ENCODE measurements at places on chromosomes 4 and X.
A peak's percentile ranks its signal among the peaks of the same experiment; 100 is the strongest.

DNA sequence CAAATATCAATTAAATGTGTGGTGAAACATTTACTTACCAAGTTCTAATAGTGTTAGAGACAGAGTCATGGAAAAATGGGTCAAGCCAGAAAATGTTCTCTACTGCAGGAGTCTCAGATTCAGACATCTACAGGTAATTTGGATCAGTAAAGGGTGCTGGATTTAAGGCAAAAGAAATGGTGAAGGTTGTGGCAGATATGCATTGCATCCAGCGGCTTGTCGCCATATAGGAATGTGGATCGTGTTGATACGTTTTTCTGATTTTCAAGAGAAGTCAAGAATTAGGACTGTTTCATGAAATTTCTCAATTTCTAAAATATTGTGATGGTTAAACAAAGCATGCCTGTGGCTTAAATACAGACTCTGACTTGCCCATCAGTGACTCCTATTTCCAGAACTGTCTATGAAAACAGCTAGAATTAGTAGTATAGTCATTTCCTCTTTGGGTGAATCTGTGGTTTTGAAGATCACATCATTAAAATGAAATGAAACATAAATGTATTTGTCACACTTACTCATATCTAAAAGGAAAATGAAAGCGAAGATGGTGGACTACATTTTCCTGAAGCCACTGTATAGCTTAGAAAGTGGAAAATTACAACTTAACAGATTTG is 110.1 kb upstream of the VEGFC start:
- DNase-seq, result peak; percentile 7

DNA sequence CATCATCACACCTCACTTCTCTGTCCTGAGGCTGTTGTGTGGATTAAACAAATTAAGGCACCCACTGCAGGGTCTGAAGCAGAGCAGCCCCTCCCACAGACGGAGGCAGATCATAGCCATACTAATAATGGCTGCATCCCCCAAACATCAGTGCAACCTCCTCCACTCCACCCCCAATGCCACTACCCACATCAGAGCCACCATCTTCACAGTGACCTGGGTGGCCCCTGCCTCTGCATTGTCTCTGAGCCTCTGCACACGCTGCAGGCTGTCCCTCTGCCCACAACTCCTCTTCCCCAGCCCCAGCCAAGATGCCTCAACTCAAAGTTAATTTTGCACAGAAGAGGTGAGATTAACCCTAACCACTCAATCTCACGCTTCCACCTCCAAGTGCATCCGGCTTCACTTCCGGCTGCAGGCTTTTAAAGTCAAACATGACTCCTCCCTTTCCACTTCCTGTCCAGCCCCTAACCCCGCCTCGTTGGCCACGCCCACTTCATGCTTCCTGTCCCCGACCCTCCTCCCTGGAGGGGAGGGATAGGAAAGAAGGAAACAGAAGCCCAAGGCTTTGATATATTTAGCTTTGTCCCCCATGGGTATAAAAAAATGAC is 22.7 kb downstream of the JAKMIP1 start:
- no peak for DNase-seq

- no peak for DNase-seq
Observed at GRCh38 chr4:82839624-82840023, 41.0 kb upstream of the SCD5 start.

- no peak for DNase-seq
Observed at GRCh38 chr4:110154582-110154981, 43.8 kb downstream of the ELOVL6 start.

DNA sequence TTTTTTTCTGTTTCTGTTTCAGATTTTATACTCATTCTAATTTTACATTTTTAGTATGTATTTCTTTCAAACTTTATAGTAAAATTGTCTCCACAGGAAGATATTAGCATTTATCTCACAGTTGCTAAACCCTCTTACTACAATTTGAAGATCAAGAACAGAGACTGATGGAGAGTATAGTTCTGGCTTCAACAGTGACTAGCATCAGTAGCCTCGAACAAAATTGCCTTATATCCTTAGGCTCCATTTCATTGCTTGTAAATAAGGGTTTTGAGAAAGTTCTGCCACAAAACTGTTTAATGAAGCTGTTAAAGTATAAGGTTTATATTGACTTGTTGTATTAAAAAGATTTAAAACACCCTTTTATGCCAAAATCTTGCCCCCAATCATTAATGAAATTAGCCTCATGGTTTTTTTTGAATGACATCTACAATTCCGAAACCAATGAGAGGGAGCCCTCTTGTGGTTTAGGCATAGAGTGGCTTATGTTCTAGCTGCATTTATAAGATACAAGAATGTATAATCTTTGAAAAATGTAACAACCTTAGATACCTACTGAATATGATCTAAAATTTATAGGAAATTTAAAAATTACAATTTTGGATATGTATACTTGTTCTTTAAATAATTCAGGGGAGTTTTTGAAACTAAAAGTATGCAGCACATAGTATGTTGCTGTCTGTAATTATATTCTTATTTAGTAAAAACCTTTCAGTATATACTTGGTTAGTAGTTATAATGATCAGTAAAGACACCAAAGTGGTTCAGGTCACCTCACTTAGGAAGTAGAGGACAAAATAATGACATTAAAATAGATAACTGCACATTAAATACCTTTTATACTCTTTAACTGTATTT is 109.8 kb upstream of the HPGD start:
- DNase-seq, result no peak

DNA sequence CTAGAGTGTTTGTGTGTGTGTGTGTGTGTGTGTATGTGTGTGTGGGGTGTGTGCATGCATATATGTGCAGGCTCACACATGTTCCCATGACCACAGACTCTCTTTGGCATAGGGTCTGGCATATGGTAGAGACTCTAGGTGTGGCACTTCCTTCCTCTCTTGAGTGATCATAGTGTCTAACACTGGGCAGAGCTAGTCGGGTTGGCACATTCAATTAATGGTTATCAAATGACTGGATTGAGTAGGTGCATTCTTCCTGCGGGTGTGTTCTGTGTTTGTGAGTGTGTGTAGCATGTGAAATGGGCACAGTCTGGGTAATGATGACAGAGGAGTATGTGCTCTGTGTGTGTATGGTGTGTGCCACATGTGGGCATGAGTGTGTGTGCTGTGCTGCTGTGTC is 106.5 kb downstream of the EFNB1 start:
- no peak for DNase-seq

GRCh38 chr4:123102897-123103471 is 180.6 kb upstream of the NUDT6 start:
- peak; percentile 51 for DNase-seq

DNA sequence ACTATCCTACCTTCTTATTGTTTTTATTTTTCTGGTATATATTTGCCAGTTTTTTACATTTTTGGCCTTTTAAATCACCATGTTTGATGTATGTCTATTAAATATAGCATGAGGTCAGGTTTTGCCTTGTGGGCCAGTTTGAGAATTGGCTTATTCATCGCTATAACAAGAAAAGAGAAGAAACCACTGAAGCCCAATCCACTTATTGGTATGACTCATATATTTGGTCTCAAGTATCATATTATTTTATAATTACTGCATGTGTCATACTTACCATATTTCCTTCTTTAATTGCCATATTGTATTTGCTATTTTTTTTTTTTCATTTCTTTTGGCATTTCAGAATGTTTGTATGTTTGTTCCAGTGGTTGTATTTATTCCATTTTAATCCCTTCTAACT is 99.3 kb downstream of the IRF2 start:
- DNase-seq, result no peak

DNA sequence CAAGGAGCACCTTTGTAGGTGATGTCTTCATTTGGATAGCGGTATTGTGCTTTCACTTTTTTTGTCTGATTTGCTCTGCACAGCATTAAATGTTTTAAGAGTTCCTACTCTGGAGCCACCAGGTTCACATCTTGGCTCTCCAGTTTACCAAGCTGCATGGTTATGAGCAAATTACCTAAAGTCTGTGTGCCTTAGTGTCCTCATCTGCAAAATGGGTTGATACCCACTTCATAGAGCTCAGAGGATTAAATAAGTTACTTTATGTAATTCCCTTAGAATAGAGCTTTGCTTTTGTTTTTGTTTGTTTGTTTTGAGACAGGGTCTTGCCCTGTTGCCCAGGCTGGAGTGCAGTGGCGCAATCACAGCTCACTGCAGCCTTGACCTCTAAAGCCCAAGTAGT is 58.2 kb downstream of the UBE2K start:
- no peak for DNase-seq

- DNase-seq, result no peak
Observed at GRCh38 chr4:90237751-90238530, 110.7 kb downstream of the CCSER1 start.

DNA sequence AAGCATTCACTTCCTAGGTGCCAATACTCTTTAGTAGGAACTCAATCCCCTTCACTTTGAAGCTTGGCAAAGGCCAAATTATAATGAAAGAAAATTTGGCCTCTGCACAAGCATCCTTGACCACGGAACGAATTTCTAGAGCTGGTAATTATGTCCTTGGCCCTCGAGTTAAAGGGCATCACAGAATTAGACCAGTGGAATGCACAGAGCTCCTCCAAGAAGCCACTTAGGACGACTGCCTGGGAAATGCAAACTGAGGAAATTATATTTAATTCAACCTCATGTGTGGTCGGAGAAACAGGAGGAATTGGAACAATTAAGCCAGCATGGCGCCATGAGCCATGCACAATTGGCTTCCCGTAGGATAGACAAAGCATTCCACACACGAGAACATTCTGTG is 59.3 kb downstream of the NLGN4X start:
- DNase-seq, result no peak

DNA sequence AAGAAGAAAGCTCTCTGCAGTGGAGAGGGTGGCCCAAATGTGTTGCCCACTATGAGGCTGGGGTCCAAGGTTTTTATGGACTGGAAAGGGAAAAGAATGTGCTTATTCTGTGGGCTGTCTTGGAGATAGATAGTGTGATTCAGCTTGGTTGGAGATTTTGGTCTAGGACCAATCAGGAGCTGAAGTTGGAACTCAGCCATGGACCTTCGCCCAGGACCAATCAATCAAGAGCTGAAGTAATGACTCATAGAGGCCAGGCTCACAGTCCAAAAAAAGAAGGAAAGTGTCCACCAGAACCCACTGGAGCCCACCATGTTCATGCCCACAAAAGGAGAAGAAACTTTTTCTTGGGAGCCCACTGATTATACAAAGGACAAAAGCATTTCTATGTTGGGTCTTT is 369.5 kb downstream of the UBE2NL start:
- DNase-seq, result no peak

GRCh38 chr4:147950261-147950660 is 218.4 kb downstream of the ARHGAP10 start:
- no peak for DNase-seq

- no peak for DNase-seq
Observed at GRCh38 chr4:106907216-106907615, 128.9 kb downstream of the DKK2 start.

DNA sequence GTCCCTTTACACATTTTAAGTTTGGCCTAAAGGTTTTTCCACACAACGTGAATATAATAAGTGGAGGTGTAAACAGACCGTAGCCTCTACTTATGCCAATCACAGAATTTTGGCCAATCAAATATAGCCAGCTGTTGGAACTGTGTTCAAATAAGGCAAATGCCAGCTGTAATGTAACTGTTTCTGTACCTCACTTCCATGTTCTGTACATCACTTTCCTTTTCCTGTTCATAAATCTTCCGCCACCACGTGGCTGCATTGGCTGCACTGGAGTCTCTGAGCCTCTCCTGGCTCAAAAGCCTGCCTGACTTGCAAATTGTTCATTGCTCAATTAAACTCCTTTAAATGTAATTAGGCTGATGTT is 105.1 kb upstream of the SMIM31 start:
- no peak for DNase-seq

- no peak for DNase-seq
Observed at GRCh38 chr4:122643257-122643656, 22.4 kb upstream of the IL21 start.

- DNase-seq, result no peak
Observed at GRCh38 chrX:41881166-41881565, 42.2 kb downstream of the CASK start.

DNA sequence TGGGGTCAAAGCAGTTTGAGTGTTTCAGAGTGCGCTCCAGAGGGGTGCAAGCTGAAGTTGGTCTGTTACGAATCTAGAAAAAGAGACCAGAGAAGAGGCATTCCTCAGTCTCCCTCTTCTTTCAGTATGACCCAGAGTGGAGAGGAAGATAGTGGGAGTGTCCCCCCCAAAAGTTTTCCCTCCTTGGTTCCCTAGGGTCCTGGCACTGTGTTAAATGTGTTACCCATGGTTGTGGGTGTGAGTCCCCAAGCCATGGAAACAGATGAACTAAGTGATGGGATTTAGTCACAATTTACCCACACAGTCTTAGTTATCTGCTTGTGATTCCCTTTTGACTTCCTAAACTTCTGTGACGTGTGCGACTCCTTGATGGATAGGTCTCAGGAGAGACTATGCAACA is 27.0 kb upstream of the NAF1 start:
- no peak for DNase-seq

- DNase-seq, result no peak
Observed at GRCh38 chr4:163621821-163622220, 127.3 kb downstream of the TMA16 start.

Data from SW 1271 (cell line).